CD4-positive, alpha-beta T cell treated with Interleukin-4 for 4 hours (primary cell): ENCODE measurements at places on chromosomes 12 and 14.

- DNase-seq = peak; percentile 27
These were observed 11.1 kb upstream of the KRT7 start for GRCh38 chr12:52221912-52222457.

DNA sequence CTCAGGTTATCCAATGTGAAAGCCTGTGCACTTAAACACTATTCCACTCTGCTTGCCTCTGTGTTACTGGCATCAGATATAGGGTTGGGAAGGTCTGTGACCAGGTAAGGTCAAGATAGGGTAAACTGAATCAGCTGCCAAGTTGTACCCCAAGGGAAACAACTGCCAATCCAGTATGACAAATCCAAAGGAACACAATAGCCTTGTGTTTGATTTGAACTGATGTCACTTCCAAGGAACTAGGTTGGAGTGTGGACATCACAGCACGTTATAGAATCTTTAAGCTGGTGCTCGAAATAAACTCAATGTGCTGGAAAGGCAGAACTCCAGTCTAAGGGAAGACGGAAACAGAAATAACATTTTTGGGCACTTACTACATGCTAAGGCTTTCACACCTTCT lies 223.4 kb upstream of the BTG1 start:
- DNase-seq = no peak

GRCh38 chr14:81144824-81145603 lies 75.7 kb downstream of the GTF2A1 start:
- DNase-seq = no peak

DNA sequence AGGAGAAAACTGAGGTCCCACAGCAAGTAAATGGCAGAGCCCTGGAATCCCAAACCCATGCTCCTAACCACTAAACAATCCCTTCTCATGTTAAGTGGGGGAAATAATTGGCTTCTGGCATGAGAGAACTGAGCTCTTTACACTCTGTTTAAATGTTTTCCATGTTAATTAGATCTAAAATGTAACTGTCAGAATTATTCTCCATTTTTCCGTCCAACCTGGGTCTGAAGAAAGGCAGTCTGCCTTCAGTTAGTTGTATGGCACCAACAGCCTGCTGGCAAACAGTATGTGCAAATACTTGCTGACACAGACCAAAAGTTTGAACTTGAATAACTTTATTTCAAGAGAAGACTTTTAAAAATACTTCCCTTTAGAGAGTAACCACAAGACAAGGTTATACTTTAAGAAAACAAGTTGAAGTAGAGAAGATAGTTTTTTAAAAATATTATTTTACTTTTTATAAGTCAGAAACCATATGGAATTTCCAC lies 59.7 kb downstream of the E2F7 start:
- DNase-seq = no peak

GRCh38 chr12:124403273-124403672 lies 108.4 kb downstream of the RFLNA start:
- DNase-seq = no peak

DNA sequence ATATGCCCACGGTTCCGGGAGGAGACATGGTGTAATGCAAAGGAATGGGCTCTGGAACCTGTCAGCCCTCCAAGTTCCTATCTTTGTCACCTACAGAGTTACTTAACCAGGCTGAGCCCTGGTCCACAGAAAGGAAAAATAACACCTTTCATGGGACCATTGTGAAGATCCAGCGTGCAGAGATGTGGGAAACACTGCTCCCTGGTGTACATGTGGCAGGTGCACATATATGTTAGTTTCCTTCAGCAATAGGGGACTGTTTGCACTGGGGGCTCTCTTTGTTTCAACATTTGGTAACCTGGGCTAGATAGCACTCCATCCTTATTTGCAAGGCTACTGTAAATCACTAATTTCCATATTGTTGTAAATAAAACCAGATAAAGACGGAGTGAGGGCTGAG lies 72.3 kb downstream of the ANO2 start:
- DNase-seq = no peak

- no peak for DNase-seq
These were observed 59.6 kb downstream of the DACT1 start for GRCh38 chr14:58697266-58697929.

- DNase-seq = no peak
These were observed 180.2 kb downstream of the TSPAN9 start for GRCh38 chr12:3257411-3257810.

GRCh38 chr12:67804168-67804567 lies 155.6 kb downstream of the DYRK2 start:
- peak; percentile 74 for DNase-seq

DNA sequence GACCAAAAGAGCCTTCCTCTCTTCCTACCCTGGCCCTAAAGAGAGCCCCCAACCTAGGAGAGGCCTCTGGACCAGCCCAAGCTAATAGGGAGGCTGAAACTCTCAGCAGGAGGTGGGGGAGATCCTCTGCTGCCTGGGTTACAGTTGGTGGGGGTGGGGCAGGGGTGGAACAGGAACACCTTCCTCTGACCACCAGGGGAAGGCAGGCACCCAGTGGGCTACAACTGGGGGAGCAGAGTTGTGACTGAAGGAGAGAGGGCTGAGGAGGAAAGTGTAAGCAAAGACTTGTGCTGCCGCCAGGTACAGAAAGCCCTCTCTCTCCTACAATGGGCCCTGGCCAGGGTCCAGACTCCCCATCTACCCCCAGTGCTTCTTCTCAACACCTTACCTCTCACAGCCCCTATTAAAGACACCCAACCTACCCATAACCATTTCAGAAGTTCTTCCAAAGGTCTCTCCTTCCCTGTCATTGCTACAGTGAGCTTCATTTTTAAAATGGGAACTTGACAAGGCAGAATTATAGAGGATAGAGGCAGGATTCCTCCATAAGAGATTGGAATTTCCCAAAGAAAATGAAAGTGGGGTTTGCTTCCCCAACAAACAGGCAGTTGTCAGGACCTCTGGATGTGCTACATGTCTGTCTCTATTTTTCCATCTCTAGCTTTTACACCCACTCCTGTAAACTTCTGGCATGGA lies 1.4 kb downstream of the MYO1A start:
- DNase-seq = no peak

DNA sequence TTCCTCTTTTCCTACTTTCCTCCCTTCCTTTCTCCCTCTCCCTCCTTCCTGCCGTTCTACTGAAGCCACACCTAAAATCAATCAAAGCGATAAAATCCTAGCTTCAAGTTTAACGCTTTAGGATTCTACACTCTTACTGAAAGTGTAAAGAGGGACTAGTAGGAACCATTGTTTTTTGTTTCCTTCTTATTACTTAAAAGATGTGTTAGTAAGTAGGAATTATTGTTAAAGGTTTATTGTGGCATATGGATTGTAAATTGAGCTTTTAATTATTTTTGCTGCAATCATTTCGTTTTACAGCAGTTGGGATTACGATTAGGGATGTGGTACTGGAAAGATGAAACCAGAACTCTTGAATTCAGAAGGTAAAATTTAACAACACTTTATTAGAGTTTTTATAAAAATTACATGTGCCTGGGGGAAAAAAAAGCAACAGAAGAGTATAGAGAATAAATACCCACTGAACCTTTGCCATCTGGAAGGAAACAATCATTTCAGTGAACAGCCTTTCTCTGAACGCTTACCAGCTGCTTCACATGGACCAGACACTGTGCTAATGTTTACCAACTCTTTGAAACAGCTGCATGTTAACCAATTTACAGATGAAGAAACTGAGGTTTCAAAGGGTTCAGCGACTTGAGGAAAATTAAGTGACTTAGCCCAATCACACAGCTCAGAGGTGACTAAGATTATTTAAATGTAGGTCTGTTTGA lies 1.0 kb downstream of the PPP1R36 start:
- DNase-seq = no peak

DNA sequence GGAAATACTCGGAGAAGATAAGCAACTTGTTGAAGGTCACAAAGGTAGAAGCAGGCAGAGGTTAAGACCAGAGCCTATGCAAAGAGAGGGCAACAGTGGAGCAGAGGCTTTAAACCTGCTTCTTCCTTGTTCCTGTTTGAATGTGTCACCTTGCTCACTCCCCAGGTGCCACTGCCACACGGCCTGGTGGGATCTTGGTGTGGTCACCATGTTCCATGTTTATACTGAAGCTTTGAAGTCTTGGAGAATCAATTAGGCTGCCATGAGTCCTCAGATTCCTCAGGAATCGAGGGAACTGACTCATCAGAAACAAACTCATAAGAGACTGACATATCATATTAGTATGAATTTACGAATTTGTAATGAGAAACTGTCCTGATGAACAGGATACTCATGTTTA lies 46.8 kb downstream of the IQSEC3 start:
- DNase-seq = no peak

DNA sequence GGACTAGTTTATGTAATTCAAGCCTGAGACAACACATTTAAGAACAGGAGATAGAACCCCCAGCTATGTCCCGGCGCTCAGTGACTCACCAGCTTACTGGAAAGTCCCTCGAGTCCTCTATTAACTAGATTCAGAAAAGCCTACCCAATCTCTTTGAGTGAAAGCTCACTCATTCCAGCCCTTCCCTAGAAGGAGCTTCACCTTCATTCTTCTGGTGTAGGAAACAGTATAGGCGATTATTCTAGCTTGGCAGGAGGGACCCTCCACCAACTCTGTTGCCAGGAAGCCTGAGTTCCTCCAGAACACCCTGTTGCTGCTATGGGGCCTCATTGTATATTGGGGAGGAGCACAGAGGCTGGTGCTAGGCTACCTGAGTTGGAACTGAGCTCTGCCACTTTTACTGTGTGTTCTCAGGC lies 57.2 kb upstream of the AEBP2 start:
- peak; percentile 44 for DNase-seq

DNA sequence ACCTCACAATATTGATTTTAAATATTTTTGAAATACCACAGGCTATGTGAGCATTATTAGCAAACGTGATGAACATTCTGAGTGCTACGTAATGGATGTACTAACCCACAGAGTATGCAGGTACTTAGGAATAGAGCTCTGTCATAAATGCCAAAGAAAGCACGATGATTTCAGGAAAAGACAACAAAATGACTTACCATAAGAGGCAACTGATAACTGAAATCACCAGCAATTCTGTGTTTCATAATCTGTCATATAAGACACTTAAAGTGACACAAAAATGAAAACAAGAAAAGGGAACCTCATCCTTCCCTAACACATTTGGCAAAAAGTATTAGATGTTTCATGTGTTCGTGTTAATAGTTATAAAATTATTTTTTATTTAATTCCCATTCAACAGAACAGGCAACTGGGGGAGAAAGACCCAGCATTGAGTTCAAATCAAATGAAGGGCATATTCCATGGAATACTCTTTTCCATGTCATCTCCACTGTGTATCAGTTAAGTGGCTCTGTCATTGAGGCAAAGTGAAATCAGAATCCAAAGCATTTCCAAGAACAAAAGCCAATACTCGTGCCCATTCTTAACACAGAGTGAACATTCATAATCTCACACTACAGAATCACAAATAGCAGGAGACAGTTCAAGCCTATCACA lies 30.4 kb downstream of the ARMH4 start:
- DNase-seq = no peak

- DNase-seq = no peak
These were observed 35.5 kb downstream of the PLXNC1 start for GRCh38 chr12:94183708-94184379.

- DNase-seq = no peak
These were observed 24.8 kb upstream of the EML1 start for GRCh38 chr14:99768381-99768780.

- no peak for DNase-seq
These were observed 6.4 kb downstream of the EDDM3A start for GRCh38 chr14:20751963-20752562.

- DNase-seq = no peak
These were observed 262.7 kb downstream of the ATP23 start for GRCh38 chr12:58204071-58204470.
